Epithelial cell of esophagus (primary cell): ENCODE measurements at places on chromosomes 1 and 21.

- DNase-seq, result no peak
Measured at GRCh38 chr1:44421446-44421884, 16.4 kb downstream of the RNF220 start.

DNA sequence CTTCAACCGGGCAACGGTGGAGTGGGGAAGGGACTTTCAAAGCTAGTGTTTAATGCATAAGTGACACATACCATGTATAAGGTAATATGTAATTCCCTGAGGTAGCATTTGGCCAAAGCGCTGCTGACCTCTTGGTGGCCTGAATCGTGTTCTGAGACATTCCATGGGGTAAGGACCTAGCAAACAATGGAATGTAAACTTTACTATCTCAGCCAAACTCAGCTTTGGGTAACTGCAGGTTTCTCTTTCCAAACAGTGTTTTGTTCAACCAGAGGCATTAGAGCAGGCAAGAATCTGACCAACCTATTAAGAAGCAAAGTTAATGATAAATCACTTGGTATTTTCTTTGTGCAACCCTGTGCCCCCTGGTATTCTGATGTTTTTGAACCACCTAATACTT, 22.0 kb downstream of the TGFB2 start:
- DNase-seq, result no peak

- DNase-seq, result peak; percentile 74
Measured at GRCh38 chr1:43602990-43603389, 47.0 kb upstream of the KDM4A start.

GRCh38 chr1:192516776-192517297, 58.7 kb upstream of the RGS1 start:
- no peak for DNase-seq

DNA sequence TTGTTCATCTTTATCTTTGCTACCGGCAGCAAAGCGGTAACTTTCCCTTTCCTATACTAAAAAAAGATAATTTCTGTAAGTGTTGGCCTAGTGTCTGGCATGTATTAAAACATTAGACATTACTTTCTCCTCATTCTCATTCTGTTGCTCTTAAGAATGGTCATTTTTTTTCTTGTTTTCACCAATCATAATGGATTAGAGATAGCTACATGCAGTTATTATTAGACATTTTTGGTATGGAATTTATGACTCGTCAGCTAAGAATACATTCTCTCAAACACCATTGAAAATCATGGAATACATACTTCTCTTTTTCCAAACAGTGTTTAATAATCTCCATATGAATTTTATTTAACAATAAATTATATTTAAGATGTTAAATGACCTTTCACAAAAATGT, 1154.6 kb downstream of the BRINP3 start:
- no peak for DNase-seq

- DNase-seq, result no peak
Measured at GRCh38 chr1:85396194-85396593, 68.8 kb downstream of the DDAH1 start.

GRCh38 chr1:39105841-39106765, 80.0 kb downstream of the NDUFS5 start:
- peak; percentile 43 for DNase-seq

DNA sequence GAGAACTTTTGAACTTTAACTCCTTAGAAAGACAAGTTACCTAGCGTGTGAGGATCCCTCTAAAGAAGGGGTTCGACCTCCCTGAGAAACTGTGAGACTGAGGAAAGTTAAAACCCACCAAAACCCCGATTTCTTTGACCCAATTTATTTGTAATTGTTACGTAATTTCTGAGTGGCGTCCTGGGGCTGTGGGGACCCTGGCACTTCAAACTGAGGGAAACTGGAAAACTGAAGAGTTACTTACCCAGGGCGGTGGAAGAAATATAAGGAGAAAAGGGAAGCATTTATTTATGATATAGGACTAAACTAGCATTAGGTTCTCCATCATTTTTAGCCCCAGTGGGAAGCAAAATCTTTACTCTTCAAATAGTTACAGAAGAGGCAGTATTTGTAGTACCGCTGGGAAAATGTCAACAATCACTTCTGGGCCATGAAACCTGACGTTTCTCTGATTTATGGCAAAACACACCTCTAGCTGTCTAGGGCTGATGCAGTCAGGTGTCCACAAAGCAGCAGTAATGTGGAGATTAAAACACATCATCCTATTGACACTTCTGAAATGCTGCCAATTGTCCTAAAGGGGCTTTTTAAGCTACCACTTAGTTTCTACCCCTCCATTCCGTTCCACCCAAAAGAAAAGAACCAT, 430 bp downstream of the S100B start:
- no peak for DNase-seq

DNA sequence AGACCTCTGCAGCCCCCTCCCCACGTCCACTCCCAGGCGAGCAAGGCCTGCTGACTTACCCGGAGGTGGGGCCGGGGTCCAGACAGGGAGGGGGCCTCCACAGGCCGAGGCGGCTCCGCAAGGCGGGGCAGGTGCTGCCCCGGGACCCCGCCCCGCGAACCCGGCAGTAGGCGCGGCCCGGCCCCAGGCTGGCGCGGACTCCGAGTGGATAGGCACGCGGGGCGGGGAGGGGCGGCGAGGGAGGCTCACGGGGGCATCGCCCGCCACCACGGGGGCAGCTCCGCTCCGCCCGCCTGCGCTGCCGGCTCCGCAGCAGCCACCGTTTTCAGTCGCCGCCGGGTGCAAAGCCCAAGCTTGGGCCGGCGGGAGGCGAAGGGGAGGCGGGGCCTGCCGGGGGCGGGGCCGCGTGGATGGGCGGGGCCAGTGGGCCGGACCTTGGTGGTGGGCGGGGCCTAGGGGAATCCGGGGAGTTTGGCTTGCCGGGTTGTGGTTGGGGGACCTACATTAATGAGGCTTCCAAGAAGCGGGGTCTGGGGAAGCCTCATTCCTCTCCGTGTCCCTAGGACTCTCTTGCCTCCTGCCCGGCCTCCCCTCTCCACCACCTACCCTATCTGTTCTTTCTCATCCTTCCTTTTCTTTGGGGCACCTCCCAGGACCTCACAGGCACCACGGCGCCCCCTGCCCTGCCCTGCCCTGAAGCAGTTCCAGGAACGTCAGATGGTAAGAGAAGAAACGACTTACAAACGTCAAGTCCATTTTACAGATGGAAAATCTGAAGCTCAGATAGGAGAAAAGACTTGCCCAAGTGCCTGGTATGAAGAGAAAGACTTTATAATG, at the start of gene RIMS3:
Gene RIMS3, minus strand, starts transcription at position 348 of the 837 bp plus-strand sequence. CDS start 23,757 bp downstream, outside the sequence.
- DNase-seq, result peak; percentile 64

- no peak for DNase-seq
Measured at GRCh38 chr21:45545691-45546531, 3.7 kb upstream of the SLC19A1 start.
